ENCODE measurements at places on chromosomes 11 and 22.

DNA sequence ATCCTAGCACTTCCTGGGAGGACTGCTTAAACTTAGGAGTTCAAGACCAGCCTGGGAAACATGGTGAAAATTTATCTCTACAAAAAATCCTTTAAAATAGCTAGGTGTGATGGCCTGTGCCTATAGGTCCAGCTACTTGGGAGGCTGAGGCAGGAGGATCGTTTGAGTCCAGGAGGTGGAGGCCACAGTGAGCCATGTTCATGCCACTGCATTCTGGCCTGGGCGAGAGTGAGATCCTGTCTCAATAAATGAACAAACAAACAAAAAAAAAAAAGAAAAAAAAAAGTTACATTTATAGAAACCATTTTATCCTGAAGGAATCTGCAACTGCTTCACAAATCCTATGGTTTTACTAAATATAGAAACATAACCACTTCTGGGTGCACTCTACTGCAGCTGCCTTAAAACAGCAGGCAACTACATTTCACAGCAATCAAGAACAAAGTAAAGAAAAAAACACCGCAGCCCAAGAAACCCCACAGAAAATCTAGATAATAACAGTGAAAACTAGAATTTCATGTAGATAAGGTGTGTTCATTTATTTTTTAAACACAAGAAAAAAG, 75.9 kb upstream of the GAB2 start:
- no peak for DNase-seq

- no peak for DNase-seq
Measured at GRCh38 chr22:44332946-44333345, 20.2 kb upstream of the SHISAL1 start.

DNA sequence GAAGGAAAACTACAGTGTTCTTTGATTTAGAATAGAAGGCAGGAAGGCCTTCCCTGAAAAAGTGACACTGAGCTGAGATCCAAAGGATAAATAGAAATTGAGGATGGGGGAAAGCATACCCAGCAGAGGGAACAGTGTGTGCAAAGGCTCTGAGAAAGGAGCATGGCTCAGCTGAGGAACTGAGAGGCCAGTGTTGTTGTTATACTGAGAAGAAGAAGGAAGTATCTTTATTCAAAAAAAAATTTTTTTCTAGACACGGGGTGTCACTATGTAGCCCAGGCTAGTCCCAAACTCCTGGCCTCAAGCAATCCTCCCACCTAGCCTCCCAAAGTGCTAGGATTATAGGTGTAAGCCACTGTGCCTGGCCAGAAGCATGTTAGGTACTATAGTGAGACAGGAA, 3.5 kb upstream of the PIK3C2A start:
- DNase-seq = no peak

- DNase-seq = no peak
Measured at GRCh38 chr22:49963647-49964026, 3.1 kb downstream of the PIM3 start.

DNA sequence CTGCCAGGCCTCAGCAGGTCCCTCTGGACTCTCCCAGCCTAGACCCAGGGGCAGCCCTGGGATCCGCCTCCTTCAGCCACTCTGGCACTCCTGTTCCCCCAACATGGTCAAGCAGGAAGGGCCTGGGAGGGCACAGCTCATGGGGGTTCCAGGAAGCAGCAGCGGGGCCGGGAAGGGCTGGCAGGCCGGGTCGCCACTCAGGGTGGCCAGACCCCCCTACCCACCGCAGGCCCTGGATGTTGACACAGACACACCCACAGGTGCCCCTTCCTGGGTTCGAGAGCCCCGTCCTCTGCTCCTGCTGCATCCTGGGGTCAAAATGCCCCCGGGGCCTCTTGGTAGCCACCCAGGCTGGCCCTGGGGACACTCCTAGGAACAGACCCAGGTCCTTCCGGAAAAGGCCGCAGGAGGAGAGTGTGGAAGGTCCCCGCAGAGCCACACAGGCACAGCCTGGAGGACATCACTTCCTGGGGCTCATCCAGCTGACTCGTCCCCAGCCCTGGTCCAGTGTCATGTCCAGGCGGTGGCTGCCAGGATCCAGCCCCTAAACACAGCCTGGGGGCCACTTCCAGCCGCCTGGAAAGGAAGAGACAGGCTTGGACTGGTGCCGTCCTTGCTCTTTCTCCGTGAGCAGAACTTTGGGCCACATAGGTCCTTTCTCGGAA, 6.8 kb upstream of the PIM3 start:
- no peak for DNase-seq

DNA sequence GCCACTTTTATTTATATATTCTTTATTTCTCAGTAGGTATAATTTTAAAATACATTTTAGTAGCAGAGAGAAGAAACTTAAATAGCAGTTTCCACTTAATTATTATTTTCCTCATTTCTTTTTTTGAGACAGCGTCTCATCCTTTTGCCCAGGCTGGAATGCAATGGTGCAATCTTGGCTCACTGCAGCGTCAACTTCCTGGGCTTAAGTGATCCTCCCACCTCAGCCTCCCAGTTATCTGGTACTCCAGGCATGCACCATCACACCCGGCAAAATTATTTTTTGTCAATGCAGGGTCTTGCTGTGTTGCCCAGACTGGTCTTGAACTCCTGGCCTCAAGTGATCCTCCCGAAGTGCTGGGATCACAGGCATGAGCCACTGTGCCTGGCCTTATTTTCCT, 38.3 kb downstream of the ATG13 start:
- DNase-seq = no peak

- DNase-seq = no peak
Measured at GRCh38 chr11:67415501-67416304, at the start of gene CARNS1. Gene CARNS1, plus strand, starts transcription at chr11:67415678. Its CDS starts 522 bp downstream, at chr11:67416200.

- no peak for DNase-seq
Measured at GRCh38 chr11:59335001-59335400, 23.7 kb upstream of the OR5AN1 start.

- no peak for DNase-seq
Measured at GRCh38 chr22:38862375-38863329, 9.4 kb downstream of the CBX6 start.

DNA sequence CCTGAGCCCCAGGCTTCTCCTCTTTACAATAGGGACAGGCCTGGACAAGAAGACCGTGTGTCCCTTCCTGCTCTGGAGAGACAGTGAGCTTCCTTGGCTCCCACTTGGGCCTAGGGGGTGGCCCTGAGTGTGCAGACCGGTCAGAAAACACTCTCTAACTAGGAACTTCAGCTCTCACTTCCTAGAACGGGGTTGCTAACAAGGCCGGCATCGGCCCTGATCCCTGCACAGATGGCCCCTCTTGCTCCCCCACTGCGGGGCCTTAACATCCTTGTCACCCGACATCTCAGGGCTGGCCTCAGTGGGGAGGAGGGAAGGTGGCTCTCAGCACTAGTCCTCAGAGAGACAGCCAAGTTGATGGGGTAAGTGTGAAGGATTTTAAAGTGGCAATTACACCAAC, 406.9 kb downstream of the CTTN start:
- no peak for DNase-seq

GRCh38 chr22:49677495-49677889, 150.2 kb downstream of the BRD1 start:
- no peak for DNase-seq

DNA sequence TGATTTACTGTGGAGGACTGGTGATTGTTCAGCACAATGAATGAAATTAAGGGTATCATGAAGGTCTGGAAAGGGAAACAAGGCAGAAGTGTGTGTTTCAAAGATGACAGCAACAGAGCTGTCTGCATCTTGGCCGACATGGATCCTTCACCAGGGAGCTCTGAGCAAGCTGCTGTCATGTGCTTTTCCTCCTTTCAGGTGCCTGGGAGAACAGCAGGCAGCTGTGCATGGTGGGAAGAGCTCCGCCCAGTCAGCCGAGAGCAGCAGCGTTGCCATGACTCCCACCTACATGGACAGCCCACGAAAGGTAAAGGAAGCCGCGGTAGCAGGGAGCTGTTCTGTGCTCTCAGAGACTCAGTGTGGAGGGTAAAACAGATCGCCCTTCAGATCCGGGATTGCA, 87.1 kb upstream of the YWHAH start:
- no peak for DNase-seq

DNA sequence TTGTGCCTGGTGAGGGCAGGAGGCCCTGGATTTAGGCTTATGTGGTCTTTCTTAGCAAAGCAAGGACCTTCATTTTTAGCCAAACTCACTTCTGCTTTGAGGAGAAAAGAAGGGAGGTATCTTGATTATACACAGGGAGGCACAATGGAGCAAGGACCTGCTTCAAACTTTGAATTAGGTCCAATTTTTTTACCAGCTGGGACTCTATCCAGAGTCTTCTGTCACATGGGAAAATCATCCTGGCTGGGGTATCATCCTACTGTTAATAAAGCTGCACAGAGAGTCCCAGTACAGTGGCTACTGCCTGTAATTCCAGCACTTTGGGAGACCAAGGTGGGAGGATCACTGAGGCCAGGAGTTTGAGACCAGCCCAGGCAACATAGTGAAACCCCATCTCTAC, 87.8 kb downstream of the CWC15 start:
- no peak for DNase-seq

GRCh38 chr11:107018902-107019493, 722 bp upstream of the GUCY1A2 start:
- DNase-seq = peak; percentile 86

- no peak for DNase-seq
Measured at GRCh38 chr11:113528982-113529381, 53.8 kb upstream of the DRD2 start.

DNA sequence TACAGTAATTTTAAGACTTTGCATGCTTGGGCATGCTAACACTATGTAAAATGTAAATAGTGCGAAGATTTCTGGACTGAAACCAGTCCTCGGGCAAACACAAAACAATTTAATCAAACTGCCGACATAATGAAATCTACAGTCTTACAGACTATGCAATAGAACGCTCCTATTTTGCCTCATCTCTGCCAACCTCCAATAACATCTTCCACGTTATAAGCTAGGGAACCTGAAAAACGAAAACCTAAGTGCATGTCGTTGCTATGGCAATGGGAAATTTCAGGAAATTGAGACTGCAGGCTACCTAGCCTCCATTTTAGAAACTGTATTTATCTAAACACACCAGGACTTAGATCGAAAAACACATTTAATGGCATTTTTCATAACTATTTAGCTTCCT, 1.1 kb downstream of the CSTF3 start:
- DNase-seq = peak; percentile 15

GRCh38 chr11:46130286-46130940, 9.2 kb upstream of the PHF21A start:
- DNase-seq = no peak

DNA sequence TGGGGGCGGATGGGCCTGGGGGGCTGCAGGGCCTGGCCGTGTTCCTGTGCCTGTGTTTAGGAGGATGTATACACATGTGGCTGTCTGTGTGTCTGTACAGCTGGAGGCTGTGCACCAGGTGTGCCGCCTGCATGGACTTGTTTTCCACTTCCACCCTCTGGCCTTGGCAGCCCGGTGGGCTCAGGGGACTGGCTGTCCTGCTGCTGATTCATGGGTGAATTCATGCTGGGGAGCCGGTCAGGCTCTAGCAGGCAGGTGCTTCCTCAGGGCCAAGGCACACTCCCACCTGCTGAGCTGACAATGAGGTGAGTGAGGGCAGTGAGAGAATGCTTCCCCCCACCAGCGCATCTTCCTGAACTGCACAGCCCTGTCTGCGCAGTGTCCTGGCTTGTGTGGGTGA, 88.4 kb downstream of the CCDC81 start:
- no peak for DNase-seq

DNA sequence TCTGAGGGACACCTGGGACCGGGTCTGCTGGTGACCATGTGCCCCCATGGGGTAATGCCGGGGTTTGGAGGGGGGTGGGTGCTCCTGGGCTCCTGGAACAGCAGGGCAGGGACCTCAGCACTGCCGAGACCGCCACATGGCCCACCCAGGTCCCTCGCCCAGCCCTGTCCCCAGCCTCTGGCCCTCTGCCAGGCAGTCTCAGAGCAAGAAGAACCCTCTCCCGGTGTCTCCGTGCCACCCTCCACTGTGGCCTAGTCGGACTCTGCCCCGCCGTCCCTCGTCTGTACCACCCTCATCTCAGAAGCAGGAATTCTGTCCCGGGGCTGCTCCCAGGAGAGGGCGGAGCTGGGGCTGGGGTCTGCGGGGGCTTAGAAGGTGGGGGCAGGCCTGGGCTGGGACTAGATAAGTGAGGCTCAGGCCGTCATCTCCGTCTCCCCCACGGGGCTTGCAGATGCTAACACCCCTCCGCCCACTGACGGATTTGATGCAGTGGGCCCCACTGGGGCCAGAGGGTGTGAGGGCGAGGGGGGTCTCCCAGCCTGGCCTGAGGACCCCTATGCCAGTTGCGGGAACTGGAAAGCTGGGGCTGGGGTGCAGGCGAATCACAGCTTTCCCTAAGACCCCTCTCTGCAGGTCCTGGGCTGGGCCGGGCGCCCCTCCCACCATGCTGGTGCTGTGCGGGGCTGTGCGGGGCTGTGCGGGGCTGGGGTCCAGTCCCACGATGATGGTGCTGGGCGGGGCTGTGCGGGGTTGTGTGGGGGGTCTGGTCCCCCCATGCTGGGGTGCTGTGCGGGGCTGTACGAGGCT, 1.1 kb downstream of the MUC5AC start:
- no peak for DNase-seq

DNA sequence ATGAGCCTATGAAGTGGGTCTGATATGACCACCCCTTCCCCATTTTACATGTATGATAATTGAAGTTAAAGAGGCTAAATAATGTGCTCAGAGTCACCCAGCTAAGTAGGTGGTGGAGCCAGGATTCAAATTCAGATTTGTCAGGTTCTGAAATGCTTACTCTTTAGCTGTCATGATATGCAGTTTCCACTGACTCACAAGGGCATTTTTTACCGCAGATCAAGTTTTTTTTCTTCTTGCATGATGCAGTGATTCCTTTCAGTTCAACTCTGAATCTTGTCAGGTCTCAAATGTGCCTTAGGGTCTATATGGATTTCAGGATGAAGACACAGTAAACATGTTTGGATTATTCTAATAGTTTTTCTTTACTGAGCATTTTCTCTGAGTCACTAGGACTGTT, 12.6 kb upstream of the TRIM44 start:
- DNase-seq = peak; percentile 30

GRCh38 chr11:45166604-45166897, 20.1 kb downstream of the PRDM11 start:
- DNase-seq = no peak

DNA sequence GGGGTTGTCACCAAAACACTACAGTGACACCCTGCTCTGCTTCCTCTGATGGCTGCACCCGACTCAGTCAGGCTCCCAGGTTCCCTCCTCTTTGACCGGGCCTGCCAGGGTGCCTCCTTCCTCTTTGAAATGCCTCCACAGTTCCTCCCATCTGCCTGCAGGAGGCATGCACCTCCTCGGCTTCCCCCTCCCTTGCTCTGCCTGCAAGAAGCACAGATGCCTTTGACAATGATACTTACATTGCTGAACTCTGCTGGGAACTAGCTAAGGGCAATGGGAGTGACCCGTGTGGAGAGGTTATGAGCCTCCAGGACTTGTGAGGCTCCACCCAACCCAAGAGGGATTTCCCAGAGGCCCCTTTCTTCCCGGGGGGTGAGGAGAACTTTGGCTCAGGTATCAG, 674.1 kb downstream of the OPCML start:
- DNase-seq = peak; percentile 48

- DNase-seq = no peak
Measured at GRCh38 chr22:49760630-49761571, 66.8 kb downstream of the BRD1 start.

DNA sequence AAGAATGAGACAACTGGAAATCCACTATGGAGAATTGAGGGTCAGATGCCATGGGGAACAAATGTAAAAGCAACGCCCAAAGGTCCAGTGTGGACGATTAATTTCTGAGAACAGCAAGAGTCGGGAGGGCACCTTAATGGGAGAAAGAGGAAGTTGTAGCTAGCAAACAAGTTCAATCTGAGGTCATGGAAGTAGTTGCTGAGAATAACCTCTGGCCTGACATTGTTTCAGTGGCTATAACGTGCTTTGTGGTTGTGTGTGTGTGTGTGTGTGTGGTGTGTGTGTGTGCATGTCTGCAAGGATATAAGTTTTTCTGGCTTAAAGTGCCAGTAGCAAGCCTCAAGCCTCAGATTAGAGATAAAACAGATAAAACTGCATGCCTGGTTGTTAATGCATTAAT, 1630.1 kb upstream of the TENM4 start:
- DNase-seq = no peak
